ENCODE measurements at places on chromosomes 16 and 17.
A peak's percentile ranks its signal among the peaks of the same experiment; 100 is the strongest.

GRCh38 chr17:71085238-71086033 lies 916.1 kb downstream of the KCNJ2 start:
- DNase-seq = peak; percentile 6

DNA sequence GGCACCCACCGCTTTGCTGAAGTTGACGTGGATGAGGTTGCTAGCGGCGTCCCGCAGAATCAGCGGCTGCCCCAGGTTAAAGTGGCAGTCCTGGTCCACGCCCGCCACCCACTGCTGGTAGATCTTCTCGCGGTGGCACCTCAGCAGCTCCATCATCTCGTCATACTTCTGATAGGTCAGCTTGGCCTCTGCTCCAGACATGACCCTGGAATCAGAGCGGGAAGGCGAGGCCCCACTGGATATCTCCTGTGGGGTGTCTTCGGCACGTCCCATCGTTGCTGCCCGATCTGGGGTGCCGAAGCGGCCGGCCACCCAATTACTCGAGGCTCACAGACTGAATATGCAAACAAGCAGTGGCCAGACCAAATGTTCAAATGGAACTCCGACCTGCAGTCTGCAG lies 16.5 kb downstream of the DNAH17 start:
- DNase-seq = no peak

DNA sequence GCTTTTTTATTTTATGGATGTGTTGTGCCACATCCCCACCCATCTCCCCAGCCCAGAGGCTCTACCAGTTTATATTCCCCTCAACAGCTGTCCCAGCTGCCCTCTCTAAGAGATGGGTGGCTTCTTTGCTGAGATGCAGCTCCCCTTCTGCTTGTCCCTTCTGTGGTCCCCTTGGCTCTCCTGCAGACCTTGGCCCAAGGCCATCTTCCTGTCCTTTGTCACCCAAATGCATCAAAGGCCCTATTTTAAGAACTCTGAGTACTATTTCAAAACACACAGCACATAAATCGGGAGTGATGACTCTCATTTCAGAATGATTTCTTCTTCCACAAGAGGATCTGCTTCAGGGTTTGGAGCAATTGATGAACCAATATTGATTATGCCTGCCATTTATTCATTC lies 85.3 kb downstream of the SPACA3 start:
- no peak for DNase-seq

DNA sequence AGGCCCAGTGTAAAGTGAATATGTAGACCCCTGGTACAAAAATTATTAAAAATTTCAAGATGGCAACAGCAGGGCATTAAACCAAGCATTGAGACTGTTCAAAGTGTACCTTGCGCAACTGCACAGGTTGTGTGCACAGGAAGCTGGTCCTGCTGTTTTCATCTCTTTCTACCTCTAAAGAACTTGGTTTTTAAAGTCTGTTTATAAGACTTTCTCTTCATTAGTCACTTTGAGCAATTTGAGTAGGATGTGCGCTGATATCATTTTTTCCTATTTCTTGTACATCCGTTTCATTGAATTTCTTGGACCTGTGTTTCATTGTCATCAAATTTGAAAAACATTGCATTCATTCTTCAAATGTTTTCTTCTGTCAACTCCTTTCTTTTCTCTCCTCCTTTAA lies 16.8 kb upstream of the PMP22 start:
- no peak for DNase-seq

DNA sequence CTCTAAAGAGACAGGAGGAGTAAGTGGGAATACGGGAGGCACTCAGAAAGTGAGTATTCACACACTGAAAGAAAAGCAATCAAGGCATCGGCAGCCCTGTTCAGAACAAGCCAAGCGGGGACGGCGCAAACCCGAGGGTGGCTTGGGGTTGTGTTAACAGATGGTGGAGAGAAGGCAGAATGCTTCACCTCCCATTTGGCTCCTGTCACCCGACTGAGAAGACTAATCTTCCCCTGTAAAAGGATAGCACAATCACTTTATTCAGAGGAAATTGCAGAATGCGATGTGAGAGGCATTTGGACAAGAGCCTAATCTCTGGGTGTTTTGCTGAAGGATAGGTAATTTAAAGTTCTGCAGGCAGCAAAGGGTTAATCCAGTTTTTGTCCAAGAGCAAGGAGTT lies 119.3 kb upstream of the WSCD1 start:
- no peak for DNase-seq

- DNase-seq = peak; percentile 6
Observed at GRCh38 chr16:51523400-51523799, 372.3 kb upstream of the SALL1 start.

DNA sequence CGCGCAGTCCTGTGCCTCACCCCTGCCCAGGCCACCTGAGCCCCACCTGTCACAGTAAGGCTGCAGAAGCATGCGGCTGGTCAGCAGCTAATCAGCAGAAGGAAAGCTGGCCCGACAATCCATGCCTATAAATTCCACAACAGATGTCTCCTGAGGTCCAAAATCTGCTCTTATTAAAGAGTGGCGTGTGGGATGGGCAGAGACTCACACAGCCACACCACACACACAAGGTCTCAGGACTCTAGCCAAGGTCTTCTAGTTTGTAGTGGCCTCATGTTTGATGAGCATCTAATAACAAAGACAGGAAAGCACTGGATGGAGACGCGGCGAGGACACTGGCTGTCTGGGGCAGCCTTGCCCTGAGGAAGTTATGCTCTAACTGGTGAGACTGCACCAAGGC lies 55.9 kb downstream of the ANKRD11 start:
- DNase-seq = no peak

DNA sequence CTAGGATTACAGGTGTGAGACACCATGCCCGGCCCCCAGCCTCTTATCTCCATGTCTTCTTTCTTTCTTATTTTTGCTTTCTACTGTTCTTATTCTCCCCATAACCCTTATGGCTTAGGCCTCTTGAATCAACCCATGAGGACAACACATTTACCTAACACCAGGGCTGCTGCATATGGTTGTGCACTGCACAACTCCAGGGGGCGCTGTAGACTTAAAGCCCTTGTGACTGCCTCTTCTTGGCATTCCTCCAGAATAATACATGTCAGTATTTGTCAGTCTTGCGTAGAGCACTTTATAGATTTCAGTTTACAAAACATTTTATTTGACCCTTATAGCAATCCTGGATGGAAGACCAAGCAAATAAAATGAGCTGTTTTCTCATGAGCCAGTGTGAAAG lies 225.0 kb upstream of the SALL1 start:
- no peak for DNase-seq
